C1 segment of cervical spinal cord (tissue), 14 donors: ENCODE measurements at places on chromosomes 7 and 10.

DNA sequence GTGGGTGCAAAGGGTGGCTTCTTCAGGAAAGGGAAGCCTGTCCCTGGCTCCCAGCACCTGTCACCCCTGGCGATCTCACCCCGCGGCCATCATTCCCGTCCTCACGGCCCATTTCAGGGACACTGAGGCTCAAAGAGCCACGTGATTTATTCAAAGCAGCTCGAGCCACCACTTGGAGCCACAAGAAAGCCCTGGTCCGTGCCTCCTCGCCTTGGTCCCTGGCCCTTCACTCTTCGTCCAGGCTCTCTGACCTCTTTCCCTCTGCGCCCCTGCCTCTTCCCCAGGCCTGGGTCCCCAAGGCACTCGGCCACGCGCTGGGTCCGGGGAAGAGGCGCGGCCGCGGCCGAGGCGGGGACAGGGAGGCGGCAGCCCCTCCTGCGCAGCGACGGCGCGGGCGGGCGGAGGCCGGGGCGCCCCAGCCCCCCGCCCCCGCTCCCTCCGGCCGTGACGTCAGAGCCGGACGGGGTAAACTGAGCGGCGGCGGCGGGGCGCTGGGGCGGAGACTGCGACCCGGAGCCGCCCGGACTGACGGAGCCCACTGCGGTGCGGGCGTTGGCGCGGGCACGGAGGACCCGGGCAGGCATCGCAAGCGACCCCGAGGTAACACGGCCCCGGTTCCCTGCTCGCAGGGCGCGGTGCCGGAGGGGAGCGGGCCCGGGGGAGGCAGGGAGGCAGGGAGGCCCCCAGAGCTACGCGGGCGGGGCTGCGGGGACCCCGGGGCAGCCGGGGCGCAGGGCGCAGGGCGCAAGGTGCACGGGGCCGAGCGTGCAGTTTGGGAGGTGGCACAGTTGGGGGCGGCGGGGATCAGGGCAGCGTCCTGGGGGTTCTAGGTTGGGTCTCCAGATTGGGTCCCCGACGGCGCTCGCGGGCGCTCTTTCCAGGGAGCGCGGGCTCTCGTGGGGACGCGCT, at the start of gene SLC18A2:
SLC18A2 (plus strand) TSS at position 494 of the 909 bp plus-strand sequence. CDS start 580 bp downstream, outside the sequence.
- DNase-seq, result no peak

- no peak for DNase-seq
Measured at GRCh38 chr10:69600761-69601330, 27.6 kb upstream of the NEUROG3 start.

DNA sequence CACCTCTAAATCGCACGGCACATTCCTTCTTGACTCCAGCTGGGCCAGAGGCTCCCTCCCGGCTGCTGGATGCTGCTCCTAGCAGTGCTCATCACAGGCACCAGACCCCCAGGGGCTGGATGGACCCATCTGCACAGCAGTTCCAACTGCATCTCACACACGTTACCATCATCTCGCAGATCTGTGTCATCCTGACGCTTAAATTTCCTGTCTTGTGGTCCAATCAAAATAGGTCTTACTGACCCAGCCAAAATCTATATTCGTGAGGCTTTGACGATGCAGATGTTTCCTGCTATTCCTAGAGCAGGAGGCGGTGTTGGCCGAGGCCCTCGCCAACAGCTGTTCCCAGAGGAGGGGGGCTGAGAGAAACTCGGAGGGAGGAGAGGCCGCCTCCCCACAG, 108.0 kb downstream of the MKI67 start:
- DNase-seq, result no peak

- no peak for DNase-seq
Measured at GRCh38 chr7:23254051-23254681, 7.6 kb downstream of the GPNMB start.

DNA sequence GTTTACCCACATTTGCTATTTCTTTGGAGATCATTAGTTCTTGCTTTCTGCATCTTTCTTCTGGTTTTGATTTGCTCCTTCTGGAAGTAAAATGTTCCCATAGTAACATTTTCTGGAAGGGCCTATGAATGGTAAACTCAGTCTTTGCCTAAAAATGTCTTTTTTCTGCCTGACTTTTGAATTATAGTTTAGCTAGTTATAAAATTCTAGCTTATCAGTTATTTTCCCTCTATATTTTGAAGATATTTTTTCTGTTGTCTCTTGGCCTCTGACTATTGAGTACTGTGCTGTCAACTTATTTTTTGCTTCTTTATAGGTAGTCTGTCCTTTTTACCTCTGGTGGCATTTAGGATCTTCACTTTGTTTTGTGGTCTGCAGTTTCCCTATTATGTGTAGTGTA, 21.6 kb upstream of the MTURN start:
- no peak for DNase-seq

DNA sequence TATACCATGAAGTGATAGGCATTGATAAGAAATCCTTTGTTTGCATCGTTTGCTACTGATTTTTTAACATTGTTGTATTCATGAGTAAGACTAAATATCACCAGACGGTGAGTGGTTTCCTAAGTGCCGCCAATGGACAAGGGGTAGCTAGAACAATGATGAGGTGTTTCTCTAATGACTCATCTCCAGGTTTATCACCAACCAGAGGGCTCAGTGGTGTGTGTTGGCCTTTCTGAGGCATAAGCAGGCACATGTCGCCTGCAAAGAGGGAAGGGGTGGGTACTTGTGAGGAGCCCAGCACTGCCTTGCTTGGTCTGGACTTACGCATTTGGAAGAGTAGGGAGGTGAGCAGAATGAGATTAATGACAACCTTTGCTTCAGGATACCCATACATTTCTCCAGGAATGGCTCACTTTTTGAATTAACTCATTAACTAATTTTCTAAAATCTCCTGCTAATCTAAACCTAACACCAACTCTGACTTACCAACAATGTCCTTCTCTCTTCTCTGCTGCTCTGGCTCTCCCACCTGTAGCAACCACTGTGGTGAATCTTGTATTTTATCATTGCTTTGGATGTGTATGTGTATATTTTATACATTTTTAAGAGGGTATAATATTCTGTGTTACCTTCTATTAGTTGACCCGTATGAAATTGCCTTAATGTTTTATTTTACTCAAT, 722.6 kb downstream of the GRID1 start:
- DNase-seq, result no peak

GRCh38 chr7:24762771-24763170, 5.5 kb upstream of the GSDME start:
- DNase-seq, result no peak

- no peak for DNase-seq
Measured at GRCh38 chr10:76138286-76138685, 706.9 kb downstream of the LRMDA start.

- no peak for DNase-seq
Measured at GRCh38 chr7:130189343-130189742, 15.9 kb downstream of the TMEM209 start.

DNA sequence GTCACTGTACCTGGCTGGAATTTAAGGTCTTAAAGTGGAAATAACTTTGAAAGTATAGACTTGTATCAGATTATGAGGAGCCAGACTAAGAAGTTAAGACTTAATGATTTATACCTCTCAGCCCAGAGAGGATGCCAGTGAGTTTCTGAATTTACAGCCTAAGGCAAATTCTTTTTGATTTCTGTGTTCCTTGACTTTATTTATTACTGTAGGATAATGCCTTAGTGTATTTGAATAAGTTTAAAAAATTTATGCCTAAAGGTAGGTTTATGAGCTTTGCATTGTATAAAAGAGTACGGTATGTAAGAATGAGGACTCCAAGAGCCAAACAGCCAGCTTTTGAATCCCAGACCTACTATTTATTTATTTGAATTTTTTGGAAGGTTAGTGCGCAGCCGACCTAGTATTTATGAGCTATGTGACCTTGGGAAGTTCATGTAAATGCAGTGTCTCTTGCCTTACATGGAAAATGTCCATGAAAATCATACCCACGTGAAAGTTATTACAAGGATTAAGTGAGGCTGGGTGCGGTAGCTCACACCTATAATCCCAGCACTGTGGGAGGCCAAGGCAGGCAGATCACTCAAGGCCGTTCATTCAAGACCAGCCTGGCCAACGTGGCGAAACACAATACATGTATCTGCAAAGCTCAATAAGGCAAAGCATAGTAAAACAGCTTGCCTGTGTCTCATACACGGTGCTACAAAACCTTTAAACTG, 174.6 kb downstream of the AUTS2 start:
- DNase-seq, result no peak
